Stimulated activated CD4-positive, alpha-beta T cell treated with anti-CD3 and anti-CD28 coated beads, Interleukin-1b, Interleukin-23, amount 100 ng/mL, for 1 hour (primary cell): ENCODE measurements at places on chromosomes 5 and 9.

DNA sequence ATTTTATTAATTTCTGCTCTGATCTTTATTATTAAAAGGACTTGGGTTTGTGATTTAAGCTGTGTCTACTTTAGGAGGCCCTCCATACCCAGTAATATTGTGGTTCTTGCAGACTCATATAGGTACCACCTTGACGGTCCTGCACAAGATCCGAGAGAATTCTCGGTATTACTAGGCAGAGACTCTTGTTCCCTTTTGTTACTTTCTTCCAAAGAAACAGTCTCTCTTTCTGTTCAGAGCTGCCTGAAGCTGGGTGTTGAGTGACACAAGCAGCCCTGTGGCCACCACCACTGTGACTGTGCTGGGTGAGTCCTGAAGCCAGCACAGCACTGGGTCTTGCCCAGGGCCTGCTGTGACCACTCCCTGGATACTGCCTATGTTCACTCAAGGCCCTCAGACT is 666.6 kb downstream of the SEMA5A start:
- DNase-seq = no peak

DNA sequence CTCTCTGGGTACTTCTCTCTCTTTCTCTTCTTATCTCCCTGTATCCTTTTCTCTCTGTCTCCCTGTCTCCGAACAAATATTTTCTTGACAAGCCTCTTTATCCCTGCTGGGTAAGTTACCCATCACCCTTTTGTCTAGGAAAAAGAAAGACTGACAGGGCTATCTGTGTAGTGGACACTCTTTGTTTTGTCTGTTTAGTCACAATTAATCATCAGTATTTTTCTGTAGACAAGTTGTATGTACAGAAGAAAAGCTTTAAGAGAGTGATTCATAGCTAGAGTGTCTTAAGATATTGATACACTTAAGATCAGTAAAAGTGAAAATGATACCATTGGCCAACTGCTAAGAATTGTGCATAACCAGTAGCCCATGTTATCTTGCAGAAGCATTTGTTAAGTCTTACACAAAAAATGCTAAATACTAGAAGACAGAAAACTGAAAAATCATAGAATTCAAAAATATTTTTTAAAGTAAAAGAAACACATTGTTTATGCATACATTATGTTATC is 1043.8 kb upstream of the EDIL3 start:
- no peak for DNase-seq

- DNase-seq = no peak
These were observed 54.7 kb downstream of the IRF1 start for GRCh38 chr5:132435886-132436285.

DNA sequence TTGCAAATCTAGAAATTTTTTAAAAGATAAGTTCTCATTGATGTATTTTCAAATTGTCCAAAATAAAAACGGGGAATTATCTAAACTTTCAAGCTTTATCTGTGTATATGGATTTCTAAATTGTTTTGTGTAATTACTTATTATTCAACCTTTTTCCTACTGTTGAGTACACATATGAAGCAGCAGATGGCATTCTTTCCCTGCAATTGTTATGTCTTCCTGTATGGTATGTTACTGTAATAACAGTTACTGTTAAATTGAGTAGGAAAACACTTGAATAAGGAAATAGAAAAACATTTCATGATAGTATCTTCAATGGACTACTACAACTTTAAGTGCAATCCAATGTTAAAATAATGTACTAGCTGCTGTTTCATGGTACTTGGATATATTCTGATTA is 124.8 kb downstream of the RANBP17 start:
- no peak for DNase-seq

GRCh38 chr5:36719282-36719681 is 112.9 kb downstream of the SLC1A3 start:
- no peak for DNase-seq

DNA sequence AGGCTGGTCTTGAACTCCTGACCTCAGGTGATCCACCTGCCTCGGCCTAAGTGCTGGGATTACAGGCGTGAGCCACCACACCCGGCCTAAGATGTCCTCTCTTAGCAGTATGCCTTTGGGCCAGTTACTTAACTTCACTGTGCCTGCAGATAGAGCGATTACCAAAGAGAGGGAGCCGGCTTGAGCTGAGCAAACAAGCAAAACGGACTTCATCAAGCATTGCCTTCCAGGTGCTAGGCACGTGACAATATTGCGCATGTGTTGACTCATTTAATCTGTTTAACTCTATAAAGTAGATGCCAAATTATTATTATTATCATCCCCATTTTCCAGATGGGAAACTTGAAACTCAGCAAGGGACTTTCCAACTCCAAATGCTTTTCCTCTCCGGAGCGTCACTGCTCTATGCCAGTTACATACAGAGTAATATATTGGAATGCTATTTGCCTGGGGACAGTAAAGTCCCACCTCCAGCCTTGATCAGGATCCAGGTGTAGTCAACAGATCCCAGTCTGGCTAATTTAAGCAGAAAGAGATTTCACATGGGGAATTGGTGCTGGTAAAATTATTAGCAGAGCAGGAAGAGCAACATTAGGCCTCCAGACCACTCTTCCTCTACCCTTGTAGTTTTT is 5.6 kb upstream of the C9orf152 start:
- DNase-seq = no peak

DNA sequence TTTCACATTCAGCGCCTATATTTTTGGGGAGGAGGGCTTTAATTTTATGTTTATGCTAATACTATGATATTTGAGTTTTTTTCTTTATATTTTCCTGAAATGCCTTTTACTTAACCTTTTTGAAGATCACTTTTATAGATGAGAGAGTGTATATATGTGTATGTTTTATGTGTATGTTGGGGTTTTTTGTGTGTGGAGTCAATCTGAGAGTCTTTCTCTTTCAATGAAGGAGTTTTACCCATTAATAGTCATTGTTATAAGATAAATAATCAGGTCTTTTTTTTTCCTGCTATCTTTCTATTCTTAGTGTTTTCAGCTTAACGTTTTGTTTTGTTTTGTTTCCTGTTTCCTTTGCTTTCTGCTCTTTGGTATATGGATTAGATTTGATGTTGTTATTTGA is 112.2 kb downstream of the TEX10 start:
- DNase-seq = no peak

DNA sequence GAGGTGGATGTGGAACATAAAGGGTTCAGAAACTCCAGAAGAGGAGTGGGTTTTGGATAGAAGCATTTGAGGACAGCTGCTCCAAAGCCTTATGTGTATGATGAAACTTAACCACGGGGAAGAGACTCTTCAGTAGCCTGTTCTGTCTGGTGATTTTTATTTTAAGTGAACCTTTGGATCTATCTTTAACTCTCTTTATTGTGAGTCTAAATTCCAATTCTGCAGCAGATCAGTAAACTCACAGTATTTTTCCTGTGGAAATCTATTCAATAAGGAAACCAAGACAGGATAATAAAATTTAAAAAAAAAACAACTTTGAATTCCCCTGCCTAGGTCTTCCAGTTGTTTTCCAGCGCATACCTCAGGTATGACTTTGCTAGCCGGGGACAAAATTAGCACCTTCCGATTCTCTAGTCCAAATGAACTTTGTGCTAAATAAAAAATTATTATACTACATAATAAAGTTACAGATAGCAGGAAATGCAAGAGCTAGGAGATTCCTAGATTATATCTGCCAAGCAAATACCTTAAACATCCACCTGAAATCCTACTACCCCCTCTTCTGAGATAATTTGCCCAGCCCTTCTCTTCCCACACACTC is 101.9 kb downstream of the NLN start:
- no peak for DNase-seq

DNA sequence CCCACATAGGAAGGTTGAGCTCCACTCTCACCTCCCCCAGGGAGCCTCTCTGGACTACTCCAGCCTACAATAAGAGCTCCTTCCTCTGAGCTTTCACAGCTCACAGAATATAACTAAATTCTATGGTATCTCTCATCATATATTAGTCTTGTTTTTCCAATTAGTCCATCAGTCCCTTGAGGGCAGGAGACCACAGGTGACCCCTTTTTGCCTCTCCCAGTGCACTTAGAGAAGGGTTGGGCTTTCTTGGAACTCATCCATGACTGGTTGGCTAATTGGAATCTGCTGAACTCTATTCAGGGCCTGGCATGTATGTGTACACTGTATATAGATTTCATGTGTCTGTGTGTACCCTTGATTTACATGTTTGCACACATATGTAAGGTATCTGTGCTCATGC is 50.4 kb upstream of the ARAP3 start:
- no peak for DNase-seq

- no peak for DNase-seq
These were observed 320.1 kb downstream of the MLLT3 start for GRCh38 chr9:20302197-20302596.

DNA sequence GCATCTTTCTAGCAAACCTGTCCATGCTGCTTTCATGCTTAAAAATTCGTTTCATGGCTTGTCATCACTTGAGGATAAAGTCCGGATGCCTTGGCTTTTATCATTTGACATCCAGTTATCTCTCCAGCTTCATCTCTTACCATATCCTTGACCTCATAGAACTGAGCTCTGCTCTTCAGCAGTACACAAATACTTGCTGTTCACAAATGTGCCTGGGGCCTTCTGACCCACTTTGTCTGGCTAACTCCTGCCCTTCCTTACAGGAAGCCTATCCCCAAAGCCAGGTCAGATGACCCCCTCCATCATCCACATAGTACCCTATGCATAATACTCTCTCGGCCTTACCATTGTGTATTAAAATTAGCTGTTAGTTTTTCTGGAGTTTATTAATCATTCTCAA is 249.1 kb downstream of the SAXO1 start:
- no peak for DNase-seq

DNA sequence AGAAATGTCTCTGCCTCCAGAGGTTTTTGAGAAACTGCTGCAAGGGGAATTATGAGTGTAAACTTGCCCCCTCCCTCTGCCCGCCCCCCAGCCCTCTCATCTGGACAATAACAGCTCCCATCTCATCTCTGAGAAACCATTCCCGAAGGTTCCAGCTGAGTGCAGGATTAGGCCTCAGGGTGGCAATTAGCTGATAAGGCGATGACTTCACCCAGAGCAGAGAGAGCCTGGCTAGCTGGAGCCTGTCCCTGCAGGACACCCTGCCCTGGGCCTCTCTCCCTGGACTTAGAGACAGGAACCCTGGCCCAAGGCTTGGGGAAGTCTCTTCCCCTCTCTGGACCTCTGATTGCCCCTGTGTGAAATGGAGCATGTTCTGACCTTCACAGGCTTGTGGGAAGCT is 45.7 kb upstream of the HAND1 start:
- DNase-seq = no peak

DNA sequence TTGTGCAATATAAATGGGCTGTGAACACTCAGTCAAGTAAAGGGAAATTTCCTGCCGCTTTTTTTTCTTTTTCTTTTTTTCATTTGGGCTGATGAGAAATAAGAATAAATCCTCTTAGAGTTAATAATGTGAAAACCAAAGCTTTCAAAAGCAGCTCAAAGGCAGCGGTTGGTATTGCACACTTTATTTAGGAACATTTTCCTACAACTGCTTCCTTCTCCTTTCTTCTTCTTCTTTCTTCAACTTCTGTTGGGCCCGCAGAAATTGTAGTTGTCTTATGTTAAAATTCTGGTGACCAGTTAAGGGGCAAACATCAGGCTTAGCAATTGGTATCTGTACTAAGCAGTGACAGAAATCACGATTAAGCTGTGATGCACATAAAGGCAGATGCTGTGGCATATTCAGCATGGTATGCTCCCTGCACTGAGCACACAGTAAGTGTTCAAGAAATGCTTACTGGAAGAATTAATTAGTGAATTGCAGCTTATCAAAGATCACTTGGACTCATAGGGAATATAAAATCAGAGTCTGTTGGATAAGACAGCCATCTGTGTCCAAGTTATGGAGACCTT is 85.4 kb downstream of the ANKRD55 start:
- no peak for DNase-seq

GRCh38 chr5:153513156-153513555 is 22.7 kb downstream of the GRIA1 start:
- no peak for DNase-seq

- DNase-seq = no peak
These were observed 597.7 kb downstream of the BNC2 start for GRCh38 chr9:16272776-16273175.
